ENCODE measurements at places on chromosomes 6 and 20. TPM values are rescaled to one million over a fixed set of nuclear protein-coding genes. Genes with fewer than 3 reads are reported as not detected.

CHRNA4 gene
- not detected for total RNA-seq

- no peak for DNase-seq
Measured at GRCh38 chr20:8639112-8639778, 429.6 kb upstream of the PLCB4 start.

DNA sequence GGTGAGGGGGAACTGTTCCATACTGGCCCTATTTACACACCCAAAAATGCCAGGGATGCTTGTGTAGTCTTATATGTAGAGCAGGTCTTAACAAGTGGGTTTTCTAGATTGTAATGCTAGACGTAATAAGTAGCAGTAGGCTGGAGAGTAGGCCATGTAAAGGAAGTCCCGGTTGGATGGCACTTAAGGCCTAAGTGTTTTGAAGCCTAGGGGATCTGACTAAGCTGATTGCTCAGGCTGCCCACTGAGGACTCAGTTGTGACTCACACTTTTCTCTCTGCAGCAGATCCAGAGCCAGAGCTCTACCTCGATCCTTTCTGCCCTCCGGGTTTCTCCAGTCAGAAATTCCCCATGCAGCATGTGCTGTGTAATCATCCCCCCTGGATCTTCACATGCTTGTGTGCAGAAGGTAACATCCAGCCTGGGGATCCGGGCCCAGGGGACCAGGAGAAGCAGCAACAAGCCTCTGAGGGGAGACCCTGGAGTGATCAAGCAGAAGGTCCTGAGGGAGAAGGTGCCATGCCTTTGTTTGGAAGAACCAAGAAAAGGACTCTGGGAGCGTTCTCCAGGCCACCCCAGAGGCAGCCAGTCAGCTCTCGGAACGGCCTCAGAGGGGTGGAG lies 26.6 kb downstream of the ZNF133 start:
- no peak for DNase-seq

DNA sequence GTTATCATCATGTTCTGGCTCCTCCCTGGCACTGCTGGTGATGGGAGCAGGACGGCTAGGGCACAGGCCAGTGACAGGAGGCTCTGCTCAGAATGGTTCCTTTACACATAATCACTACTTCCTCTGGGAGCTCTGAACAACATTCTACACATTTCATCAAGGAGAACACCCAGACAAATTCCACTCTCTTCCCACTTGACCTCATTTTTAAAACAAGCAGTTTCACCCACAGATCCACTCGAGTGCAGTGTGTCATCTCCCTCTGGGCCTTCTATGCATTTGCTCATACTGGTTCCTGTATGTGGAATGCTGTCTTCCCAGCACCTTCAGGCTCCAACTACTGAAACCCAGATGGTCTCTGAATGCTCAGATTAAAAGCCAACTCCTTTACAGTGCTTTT lies 84.8 kb downstream of the ELOVL5 start:
- no peak for DNase-seq

Data from dermis blood vessel endothelial cell (primary cell).